ENCODE measurements at places on chromosomes 7 and 10.

GRCh38 chr7:45662018-45662417 lies 87.8 kb downstream of the ADCY1 start:
- no peak for DNase-seq
- H3K27ac ChIP-seq, result no peak overlapping the region
- no peaks in the 10 kb centered on the region for H3K36me3 ChIP-seq
- H3K4me1 ChIP-seq, result no peaks in the 10 kb centered on the region
- no peaks in the 10 kb centered on the region for H3K27me3 ChIP-seq

DNA sequence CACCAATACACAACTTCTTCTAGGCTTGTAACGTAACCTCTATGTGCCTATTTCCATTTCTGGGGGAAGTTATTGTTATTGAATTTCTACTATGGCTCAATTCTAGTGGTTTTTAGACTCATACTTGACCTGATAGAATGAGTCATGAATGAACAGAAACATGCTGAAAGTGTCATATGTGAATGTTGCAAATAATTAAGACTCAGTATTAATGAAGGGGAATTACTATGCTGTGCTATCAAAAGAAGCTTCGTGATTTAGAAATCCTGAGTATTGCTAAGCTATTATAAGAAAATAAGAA lies 135.1 kb upstream of the ZWINT start:
- H3K36me3 ChIP-seq, result no peaks in the 10 kb centered on the region
- H3K27ac ChIP-seq, result no peak overlapping the region
- no peaks in the 10 kb centered on the region for H3K4me1 ChIP-seq
- DNase-seq, result no peak

DNA sequence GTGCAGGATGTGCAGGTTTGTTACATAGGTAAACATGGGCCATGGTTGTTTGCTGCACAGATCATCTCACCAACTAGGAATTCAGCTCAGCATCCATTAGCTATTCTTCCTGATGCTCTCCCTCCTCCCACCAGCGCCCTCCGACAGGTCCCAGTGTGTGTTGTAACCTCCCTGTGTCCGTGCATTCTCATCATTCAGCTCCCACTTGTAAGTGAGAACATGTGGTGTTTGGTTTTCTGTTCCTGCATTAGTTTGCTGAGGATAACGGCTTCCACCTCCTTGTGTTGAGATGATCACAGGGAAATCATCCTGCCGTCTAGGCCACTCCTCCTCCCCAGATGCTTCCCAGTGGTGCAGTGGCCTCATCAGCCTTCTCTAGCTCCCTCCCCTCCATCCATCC lies 261.6 kb upstream of the GALNT17 start:
- H3K27ac ChIP-seq, result no peak overlapping the region
- no peak overlapping the region for H3K4me3 ChIP-seq
- DNase-seq, result no peak
- H3K27me3 ChIP-seq, result no peaks in the 10 kb centered on the region

- H3K27ac ChIP-seq, result no peak overlapping the region
- no peaks in the 10 kb centered on the region for H3K4me1 ChIP-seq
- no peak overlapping the region for H3K4me3 ChIP-seq
Measured at GRCh38 chr7:107659666-107660065, 962 bp upstream of the SLC26A4 start.

DNA sequence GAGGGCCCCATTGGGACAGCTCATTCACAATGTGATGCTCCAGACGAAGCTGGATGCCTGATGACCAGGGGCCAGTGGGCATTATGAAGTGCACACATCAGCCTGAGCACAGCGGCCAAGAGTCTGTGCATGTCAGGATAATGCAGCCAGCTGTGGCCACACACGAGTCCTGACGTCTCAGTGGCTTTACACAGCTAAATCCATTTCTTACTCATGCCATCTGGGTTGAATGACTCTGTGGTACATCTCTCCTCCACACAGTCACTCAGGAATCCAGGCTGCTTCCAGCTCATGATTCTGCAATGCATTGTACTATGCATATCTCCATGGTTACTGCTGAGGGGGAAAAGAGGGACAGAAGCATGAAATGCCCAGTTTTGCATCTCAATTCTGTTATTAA lies 123.6 kb downstream of the PRLHR start:
- no peak for DNase-seq
- peaks cover 16% of the 10 kb centered on the region for H3K27me3 ChIP-seq
- H3K4me3 ChIP-seq, result no peak overlapping the region
- no peak overlapping the region for H3K27ac ChIP-seq
- no peaks in the 10 kb centered on the region for H3K36me3 ChIP-seq
- no peaks in the 10 kb centered on the region for H3K4me1 ChIP-seq

GRCh38 chr10:6494936-6495592 lies 85.0 kb downstream of the PRKCQ start:
- DNase-seq, result no peak
- no peaks in the 10 kb centered on the region for H3K36me3 ChIP-seq
- H3K27ac ChIP-seq, result no peak overlapping the region
- no peak overlapping the region for H3K4me3 ChIP-seq

- no peaks in the 10 kb centered on the region for H3K36me3 ChIP-seq
- no peak overlapping the region for H3K4me3 ChIP-seq
- H3K27ac ChIP-seq, result no peak overlapping the region
- H3K27me3 ChIP-seq, result no peaks in the 10 kb centered on the region
- H3K4me1 ChIP-seq, result no peaks in the 10 kb centered on the region
Measured at GRCh38 chr7:75687246-75688088, 51.3 kb downstream of the HIP1 start.

DNA sequence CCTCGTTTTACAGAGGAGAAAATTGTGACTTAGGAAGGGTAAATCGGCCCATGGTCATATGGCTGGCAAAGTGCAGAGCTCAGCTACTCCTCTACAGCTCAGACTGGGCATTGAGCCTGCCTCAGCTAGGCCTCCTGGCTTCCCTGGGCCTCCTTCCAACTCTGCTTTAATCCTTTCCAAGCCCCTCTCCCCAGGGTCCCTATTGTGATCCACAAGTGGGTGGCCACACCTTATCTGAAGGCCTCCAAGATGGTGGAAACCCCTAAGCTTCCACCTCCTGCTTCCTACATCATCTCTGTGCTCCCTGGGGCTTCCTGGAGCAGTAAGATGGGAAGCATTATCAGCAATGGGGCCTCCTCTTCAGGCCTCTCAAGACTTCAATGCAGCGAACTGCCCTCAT lies 3.0 kb upstream of the LGI1 start:
- no peak overlapping the region for H3K4me3 ChIP-seq
- H3K27ac ChIP-seq, result no peak overlapping the region
- H3K36me3 ChIP-seq, result no peaks in the 10 kb centered on the region
- DNase-seq, result no peak

DNA sequence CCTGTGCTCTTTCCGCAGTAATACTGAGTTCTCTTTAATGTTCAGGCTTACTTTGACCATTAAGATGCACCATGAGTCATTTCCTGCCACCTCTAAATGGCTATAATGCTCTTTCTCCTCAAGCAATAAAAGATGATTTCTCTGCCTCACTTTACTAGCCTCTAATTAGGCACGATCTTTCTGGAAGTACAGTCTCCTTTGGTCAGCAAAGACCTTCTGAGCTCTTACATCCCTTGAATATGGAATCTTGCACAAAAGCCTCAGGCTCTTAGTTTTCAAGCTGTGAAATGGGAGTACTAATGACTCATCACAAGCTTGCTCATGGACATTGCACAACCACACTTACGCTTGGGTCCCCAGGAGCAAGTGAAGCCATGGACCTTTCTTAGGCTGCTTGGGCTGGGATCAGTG lies 85.9 kb downstream of the FRMD4A start:
- no peaks in the 10 kb centered on the region for H3K4me1 ChIP-seq
- no peak overlapping the region for H3K4me3 ChIP-seq
- DNase-seq, result no peak
- H3K36me3 ChIP-seq, result no peaks in the 10 kb centered on the region

- H3K36me3 ChIP-seq, result no peaks in the 10 kb centered on the region
- no peaks in the 10 kb centered on the region for H3K4me1 ChIP-seq
Measured at GRCh38 chr10:122290334-122290733, 19.2 kb downstream of the BTBD16 start.

DNA sequence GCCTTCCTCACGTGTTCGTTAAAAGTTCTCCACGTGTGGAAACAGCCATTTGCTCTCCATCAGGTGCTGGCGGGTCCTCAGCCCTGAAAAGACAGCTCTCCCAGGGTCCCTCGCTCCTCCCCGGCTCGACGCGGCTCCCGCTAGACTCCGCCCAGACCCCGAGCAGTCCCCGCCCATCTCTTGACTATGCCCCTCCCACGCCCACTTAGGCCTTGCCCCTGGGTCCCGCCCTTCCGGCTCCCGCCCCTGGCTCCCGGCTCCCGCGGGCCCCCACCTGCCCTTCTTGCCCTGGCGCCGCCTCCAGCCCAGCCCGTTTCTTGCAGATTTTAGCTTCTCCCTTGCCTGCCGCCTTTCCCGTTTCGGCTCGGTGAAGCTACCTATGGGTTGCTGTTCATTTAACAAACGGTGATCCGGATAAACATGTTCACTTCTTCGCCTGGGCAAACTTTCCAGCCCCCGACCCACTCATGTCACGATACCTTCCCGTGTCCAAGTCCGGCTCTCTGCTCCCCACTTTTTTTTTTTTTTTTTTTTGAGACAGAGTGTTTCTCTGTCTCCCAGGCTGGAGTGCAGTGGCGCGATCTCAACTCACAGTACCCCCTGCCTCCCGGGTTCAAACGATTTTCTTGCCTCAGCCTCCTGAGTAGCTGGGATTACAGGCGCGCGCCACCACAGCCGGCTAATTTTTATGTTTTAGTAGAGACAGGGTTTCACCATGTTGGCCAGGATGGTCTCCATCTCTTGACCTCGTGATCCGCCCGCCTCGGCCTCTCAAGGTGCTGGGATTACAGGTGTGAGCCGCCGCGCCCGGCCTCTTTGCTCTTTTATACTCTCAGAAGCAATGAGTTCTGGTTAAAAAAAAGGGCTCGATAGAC lies 830 bp upstream of the ZNF438 start:
- no peaks in the 10 kb centered on the region for H3K27me3 ChIP-seq
- DNase-seq, result peak; percentile 93
- H3K4me1 ChIP-seq, result no peaks in the 10 kb centered on the region
- peak overlapping the region; percentile 80 for H3K4me3 ChIP-seq

DNA sequence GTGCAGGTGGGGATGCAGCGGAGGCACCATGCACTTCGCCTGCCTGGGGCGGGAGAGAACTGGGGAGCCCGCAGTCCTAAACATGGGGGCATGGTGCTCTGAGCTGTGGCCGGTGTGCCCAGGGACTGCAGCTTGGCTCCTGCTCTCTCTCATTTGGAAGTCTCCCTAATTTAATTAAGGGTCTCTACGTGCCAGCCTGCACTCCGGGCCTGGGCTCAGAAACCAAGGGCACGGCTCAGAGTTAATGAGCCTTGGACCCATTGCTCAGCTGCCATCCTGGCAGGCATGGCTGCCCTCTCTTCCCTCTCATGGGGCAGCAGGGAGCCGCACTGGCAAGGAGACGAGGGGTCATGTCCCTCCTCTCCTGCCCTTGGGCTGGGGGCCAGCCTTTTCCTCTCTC lies 115.6 kb downstream of the CDH23 start:
- H3K27me3 ChIP-seq, result no peaks in the 10 kb centered on the region
- no peaks in the 10 kb centered on the region for H3K4me1 ChIP-seq
- DNase-seq, result no peak
- H3K36me3 ChIP-seq, result no peaks in the 10 kb centered on the region

DNA sequence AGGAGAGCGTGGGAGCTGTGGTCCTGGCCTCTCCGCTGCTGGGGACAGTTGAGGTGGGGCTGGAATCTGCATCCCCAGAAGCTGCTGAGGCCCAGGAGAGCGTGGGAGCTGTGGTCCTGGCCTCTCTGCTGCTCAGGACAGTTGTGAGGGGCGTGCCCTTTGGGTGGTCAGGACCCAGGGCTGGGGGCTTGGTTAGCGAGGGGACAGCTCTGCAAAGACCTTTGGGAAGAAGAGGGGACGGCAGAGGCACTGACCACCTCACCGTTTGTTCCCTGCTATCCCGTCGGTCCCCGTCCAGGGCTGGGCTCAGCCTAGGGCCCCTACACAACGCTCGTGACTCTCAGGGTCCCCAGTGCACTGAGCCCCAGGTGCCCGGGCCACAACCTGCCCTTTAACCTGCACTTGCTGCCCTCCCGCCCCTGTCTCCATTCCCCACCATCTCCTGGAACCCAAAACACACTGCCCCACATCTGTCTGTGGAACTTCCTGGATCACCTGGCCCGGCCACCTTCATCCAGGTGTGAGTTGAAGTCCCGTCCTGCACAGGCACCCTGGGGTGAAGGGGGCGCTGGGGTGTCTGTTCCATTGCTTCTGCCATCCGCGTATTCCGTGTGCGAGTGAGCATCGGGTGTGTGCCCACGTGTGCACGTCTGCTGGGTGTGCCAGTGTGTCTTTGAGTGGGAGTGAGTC lies 14.1 kb downstream of the FOXL3 start:
- DNase-seq, result no peak
- H3K27ac ChIP-seq, result no peak overlapping the region
- no peaks in the 10 kb centered on the region for H3K4me1 ChIP-seq
- H3K4me3 ChIP-seq, result no peak overlapping the region
- H3K36me3 ChIP-seq, result no peaks in the 10 kb centered on the region
- H3K27me3 ChIP-seq, result no peaks in the 10 kb centered on the region

DNA sequence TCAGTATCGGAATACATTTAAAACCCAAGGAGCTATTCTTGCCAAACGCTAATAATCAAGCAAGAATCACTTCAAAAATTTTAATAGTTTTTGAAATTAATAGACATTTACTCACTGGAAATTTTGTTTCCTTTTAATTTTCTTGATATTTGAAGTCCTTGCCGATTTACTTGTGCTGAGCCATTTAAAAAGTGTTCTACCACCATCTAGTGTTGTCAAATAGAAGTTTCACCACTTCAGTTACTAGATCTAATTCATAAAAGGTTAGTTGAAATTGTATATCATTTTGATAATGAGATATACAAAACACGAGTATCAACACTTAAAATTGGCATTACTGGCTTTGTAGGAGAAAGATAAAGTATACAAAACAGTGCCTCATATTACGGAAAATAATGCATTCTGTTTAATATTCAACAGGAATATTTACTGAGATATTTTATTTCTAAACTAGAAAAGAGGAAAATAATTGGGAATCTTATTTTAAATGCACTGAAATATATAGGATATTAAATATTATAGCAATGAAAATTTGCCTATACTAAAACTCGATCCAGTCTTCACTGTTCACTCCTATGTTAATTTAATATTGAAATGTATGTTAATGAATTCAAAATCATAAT lies 664.8 kb upstream of the SEMA3D start:
- peaks cover 4% of the 10 kb centered on the region for H3K36me3 ChIP-seq
- no peaks in the 10 kb centered on the region for H3K27me3 ChIP-seq
- H3K4me1 ChIP-seq, result no peaks in the 10 kb centered on the region
- H3K27ac ChIP-seq, result no peak overlapping the region
- no peak for DNase-seq

- no peak for DNase-seq
- no peaks in the 10 kb centered on the region for H3K27me3 ChIP-seq
- no peak overlapping the region for H3K4me3 ChIP-seq
- H3K36me3 ChIP-seq, result no peaks in the 10 kb centered on the region
- no peak overlapping the region for H3K27ac ChIP-seq
- no peaks in the 10 kb centered on the region for H3K4me1 ChIP-seq
Measured at GRCh38 chr7:12477620-12478019, 74.0 kb upstream of the VWDE start.

- H3K36me3 ChIP-seq, result no peaks in the 10 kb centered on the region
- H3K4me3 ChIP-seq, result no peak overlapping the region
- DNase-seq, result no peak
- no peaks in the 10 kb centered on the region for H3K27me3 ChIP-seq
- no peak overlapping the region for H3K27ac ChIP-seq
Measured at GRCh38 chr10:102473445-102474331, 22.3 kb upstream of the C10orf95 start.
